ENCODE measurements at places on chromosomes 7 and 10.

DNA sequence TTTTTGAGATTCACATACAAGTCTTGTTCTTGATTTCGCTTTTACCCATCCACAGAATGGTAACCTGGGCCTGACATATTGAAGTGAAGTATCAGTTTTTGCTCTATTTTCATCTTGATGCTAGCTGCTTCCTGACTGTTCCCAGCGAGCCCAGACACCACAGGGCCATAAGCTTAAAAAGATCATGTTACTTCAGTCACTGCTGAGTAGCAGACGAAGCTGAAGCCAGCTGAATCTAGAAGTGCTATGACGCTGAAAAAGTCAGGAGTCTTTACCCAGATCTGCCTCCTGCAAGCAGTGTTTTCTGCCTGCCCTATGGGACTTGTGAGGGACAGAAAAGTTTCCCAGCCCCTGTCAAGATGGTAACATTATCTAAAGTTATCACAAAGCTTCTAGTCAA is 2.7 kb upstream of the PRXL2A start:
- no peak for DNase-seq

GRCh38 chr10:60816628-60817397 is 38.5 kb downstream of the CDK1 start:
- no peak for DNase-seq

GRCh38 chr7:17146621-17147020 is 151.8 kb upstream of the AHR start:
- DNase-seq, result no peak

- no peak for DNase-seq
Observed at GRCh38 chr7:89914711-89915110, 239.6 kb upstream of the STEAP1 start.

GRCh38 chr10:21315645-21316220 is 209.7 kb downstream of the SKIDA1 start:
- no peak for DNase-seq

Data from esophagus squamous epithelium (tissue), 5 donors.